ENCODE measurements at places on chromosomes 2 and 18. TPM values are rescaled to one million over a fixed set of nuclear protein-coding genes. Genes with fewer than 3 reads are reported as not detected.

The CELF4 gene
- total RNA-seq: not detected

The ITGB1BP1 gene
- 37.1 TPM for total RNA-seq

The INPP4A gene
- 12.5 TPM for total RNA-seq

The ST6GAL2 gene
- total RNA-seq: 3.1 TPM

The TUBA3D gene
- 1.0 TPM for total RNA-seq

The RUFY4 gene
- total RNA-seq: not detected

The ZFP36L2 gene
- total RNA-seq: 14.1 TPM

The DSG4 gene
- total RNA-seq: not detected

The STK39 gene
- 15.7 TPM for total RNA-seq

The GAL3ST2 gene
- not detected for total RNA-seq

The GATA6 gene
- total RNA-seq: 2.6 TPM

The NOL4 gene
- total RNA-seq: not detected

The OR6B2 gene
- total RNA-seq: not detected

The NPAS2 gene
- total RNA-seq: 7.8 TPM

The AQP12A gene
- total RNA-seq: not detected

The MROH2A gene
- not detected for total RNA-seq

The WNT10A gene
- total RNA-seq: not detected

The GKN1 gene
- total RNA-seq: not detected

The LBX2 gene
- total RNA-seq: not detected

The TMEM247 gene
- total RNA-seq: not detected

The PAX3 gene
- total RNA-seq: 0.52 TPM

The ANKRD29 gene
- 3.7 TPM for total RNA-seq

The HOXD11 gene
- total RNA-seq: not detected

The PSTPIP2 gene
- total RNA-seq: 3.1 TPM

The KCNK3 gene
- 0.52 TPM for total RNA-seq

The TTN gene
- total RNA-seq: 2,245 TPM

The LPIN2 gene
- total RNA-seq: 11.0 TPM

The GPR55 gene
- not detected for total RNA-seq

The CWC22 gene
- total RNA-seq: 13.6 TPM

The SNED1 gene
- 4.7 TPM for total RNA-seq

The PTPRM gene
- total RNA-seq: 68.9 TPM

The NR4A2 gene
- 0.52 TPM for total RNA-seq

The DNAJC5G gene
- under 0.01 TPM for total RNA-seq

The GALNT3 gene
- total RNA-seq: 1.0 TPM

The TMEM200C gene
- 0.52 TPM for total RNA-seq

The TRIM43 gene
- not detected for total RNA-seq
